Dermis microvascular lymphatic vessel endothelial cell (primary cell): ENCODE measurements at places on chromosomes 16 and 17.

DNA sequence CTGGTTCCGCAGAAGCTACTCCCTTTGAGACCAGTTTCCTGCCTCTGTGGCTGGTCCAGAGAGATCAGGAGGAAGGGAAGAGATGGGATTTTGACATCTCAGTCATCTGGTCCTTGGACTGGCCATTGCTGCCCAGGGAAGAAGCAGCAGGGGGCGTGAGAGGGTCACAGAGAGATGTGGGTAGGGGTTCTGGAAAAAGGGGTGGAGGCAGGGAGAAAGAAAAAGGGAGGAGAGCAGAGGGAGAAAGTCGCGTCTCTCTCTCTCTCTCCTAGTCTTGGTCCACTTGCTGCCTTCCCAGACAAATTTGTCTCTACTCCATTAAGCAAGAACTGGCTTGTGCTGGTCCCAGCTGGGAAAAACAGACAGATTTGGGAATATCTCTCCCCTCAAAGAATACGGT, 4.4 kb downstream of the SHBG start:
- DNase-seq, result peak; percentile 54

DNA sequence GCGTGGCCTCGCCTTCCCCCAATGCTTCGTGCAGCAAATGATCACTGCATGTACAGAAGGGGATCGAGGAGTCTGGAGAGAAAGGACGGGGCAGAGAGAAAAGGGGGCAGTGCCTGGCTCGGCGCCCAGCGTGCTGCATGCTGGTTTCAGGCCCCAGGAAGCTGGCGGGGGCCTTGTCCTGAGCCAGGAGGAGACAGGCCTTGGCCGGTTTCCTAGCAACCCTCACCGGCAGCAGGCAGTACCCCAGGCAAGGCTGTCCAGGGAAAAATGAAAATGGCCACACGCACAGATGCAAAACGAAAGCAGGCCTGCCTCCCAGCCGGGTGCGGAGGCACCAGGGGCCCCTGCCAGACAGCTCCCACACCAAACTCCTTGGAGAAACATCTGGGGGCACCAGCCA, 126.3 kb downstream of the ZFHX3 start:
- DNase-seq, result no peak

GRCh38 chr17:78674595-78675315, 97.6 kb upstream of the DNAH17 start:
- DNase-seq, result no peak

GRCh38 chr16:12377497-12377896, 401.0 kb downstream of the SNX29 start:
- no peak for DNase-seq

DNA sequence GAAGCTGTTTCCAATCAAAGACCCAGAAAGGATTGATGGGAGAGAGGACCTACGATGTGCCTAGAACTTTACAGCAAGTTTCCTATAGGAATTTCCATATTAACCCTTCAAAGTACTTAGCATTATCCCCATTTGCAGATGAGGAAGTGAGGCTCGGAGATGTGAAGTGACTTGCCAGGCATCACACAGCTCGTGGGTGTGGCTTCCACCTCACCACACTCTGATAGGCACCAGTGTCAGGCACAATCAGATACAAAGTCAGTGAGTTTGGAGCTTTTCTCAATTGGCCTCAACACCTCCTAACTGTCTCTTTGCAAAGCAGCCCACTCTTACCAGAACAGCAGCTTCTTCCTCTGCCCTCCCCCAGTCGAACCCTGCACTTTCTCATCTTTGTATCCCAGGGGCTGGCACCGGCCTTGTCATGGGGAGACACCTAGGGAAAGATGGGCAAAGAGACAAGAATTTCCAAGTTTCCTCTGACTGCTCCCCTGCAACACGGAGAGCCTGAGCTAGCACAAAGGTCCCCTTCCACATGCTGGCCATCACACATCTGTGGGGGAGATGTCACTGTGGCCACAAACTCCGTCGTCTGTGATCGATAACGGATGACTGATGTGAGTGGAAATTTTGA, 37.4 kb upstream of the CCL1 start:
- DNase-seq, result no peak

- peak; percentile 38 for DNase-seq
These were observed 2.9 kb upstream of the CRYBA1 start for GRCh38 chr17:29243792-29244191.

DNA sequence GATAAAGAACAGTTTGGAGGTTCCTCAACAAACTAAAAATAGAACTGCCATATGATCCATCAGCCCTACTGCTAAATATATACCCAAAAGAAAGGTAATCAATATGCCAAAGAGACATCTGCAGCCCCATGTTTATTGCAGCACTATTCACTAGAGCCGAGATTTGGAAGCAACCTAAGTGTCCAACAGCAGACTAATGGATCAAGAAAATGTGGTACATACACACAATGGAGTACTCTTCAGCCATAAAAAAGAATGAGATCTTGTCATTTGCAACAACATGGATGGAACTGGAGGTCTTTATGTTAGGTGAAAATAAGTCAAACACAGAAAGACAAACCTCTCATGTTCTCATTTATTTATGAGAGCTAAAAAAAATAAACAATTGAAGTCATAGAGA, 48.8 kb upstream of the NACA2 start:
- DNase-seq, result no peak

DNA sequence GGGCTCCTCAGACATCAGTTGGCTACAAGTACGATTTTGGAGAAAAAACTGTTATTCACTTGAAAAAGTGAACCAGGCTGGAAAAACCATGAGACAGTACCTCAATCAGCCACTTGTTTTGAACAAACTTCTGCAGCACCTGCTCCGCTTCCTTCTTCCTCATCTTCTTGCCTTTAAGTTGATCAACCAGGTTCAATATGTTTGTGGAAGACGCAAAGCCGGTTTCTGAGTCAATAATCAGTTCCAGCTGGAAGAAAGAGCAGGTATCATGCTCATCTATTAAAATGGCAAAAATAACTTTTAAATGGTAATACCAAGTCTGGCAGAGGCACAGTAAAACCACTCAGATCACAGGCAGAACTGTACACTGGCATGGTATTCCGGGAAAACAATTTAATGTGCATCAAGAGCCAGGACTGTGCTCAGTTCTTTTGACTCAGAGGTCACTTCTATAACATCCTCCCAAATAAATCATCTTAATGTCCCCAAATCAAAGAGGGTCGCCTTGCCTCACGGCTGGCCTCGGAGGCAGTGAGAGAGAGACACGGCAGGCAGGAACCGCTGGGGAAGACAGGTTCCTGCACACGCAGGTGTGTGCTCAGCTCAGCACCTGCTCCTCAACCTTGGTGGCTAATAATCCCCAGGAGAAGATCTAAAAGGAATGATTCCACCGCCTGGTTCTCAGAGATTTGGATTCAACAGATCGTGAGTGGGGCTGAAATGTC, 29.7 kb downstream of the KDM8 start:
- no peak for DNase-seq

DNA sequence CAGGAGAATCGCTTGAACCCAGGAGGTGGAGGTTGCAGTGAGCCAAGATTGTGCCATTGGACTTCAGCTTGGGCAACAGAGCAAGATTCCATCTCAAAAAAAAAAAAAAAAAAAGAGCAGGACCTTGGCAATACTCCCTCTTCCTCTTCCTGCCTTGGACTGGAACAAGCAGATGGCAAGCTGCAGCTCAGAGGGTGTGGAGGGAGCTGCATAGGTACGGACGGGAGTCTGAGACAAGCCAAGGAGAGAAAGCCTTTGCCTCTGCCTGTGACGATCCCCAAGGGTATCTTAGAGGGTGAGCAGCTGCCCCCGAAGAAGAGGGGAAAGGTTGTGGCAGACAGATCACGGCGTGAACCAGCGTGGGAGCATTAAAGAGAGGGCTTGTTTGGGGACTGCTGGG, 109.2 kb downstream of the AIPL1 start:
- no peak for DNase-seq

GRCh38 chr16:12538667-12539091, 265.0 kb downstream of the CPPED1 start:
- no peak for DNase-seq
